ENCODE measurements at places on chromosomes 3 and 15.

DNA sequence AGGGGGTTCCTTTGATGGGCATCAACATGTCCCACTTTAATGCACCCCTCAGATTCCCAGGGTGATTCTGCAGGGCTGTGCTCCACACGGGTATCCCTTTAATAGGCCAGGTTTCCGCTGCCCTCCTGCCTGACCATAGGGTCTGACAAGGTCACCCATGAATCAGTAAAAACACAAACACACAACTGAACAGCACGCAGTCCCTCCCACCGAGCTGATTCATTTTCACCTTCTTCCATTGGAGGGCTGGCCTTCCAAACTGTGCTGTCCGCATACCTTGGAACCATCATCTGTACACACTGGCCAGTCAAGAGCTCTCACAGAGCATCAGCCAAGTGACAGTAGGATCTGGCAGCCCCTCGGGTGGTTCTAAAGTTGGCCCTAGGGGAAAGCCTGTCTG lies 93.7 kb downstream of the FBLN2 start:
- DNase-seq: no peak

DNA sequence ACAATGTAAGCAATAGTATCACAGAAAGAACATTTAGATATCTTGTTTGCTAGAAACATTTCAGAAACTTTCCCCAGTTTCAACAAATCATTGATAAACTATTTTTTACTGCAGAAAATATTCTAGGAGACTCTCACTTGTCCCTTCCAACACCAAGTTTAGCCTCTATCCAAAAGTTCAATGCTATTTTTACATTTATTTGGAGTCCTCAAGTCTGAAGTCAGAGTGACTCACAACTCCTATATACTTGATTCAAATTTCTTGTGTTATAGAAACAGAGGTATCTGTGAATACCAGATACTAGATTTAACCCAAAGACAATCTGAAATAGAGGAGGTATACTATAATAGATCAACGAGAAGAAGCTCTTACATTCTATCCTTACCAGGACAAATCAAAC lies 49.6 kb downstream of the RFX7 start:
- DNase-seq: no peak

DNA sequence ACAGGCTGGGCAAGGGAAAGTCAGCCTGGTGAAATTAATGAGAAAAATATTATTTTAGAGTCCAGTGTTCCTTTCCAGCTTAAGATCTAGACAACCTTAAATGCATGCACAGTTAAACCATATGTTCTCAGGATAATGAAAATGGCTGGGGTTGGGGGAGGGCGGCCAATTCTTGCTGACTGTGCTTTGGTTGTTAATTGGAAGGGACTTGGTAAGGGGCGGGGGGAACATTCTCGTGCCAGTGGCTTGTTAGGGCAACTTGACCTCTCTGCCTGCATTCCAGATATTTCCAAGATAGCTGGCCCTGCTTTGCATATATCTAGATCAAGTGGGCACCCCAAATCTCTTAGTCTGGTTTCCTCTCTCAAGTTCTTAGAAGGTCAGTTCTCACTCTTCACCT lies 112.5 kb downstream of the TOP2B start:
- DNase-seq: no peak

- no peak for DNase-seq
Observed at GRCh38 chr3:162658003-162658402, 1161.4 kb downstream of the OTOL1 start.

GRCh38 chr3:163916596-163917560 lies 1161.4 kb downstream of the SI start:
- DNase-seq: no peak

DNA sequence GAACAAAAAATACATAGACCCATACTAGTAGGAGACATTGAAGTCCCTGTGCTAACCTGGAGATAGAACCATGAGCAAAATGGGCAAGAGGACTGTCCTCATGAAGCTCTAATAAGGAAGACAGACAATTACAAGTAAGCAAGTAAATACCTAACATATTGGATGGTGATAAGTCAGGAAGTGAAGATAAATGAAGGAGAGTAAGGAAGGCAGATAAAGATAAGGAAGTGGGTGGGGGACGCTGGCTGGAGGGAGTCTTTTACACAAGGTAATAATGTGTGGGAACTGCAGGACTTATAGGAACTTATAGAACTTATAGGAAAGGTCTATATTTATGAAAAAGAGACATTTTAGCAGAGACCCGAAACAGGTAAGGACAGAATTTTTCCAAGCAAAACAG lies 148.9 kb upstream of the ABI3BP start:
- DNase-seq: no peak
